ENCODE measurements at places on chromosomes 11 and 22.

- no peak for DNase-seq
Measured at GRCh38 chr11:2468363-2469235, 23.8 kb downstream of the KCNQ1 start.

GRCh38 chr11:117239295-117239694 lies 6.8 kb downstream of the RNF214 start:
- no peak for DNase-seq

DNA sequence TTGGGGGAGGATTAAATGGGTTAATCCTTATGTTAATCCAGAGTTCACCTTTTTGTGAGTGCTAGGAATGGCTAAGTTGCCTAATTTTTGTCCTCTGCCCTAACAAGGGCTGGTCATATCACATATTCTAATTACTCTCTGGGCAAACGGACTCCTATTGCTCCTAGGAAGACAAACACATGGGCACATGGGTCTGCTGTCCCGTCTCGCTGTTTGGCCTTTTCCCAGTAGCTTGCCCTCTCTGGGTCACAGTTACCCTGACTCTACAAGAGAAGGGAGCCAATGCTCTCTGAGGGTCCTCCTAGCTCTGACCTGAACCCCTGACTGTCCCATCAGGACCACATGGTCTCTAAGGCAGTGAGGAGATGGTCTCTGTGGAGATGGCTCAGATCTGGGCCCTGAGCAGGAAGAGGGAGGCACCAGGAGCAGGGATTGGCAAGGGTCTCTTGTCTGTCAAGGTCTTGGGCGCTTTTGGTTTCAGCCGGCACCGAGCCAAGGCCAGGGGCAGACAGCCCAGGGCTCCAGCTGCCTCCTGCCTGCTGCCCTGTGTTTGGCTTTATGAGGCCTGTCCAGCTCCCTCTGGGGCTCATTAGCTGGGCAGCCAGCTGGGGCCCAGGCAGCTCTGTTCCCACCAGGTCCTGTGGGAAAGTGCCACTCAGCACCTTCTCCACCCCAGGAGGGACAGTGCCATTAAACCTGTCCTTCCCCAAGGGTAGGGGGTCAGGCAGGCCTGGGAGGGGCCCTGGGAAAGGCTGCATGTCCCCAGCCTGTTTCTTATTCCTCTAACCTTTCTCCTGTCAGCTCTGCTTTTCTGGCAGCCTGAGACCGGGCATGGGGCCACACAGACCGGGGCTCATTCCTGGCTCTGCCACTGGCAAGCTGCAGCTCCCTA lies 559.9 kb downstream of the MN1 start:
- DNase-seq: no peak

- no peak for DNase-seq
Measured at GRCh38 chr11:87142594-87142993, 104.9 kb downstream of the TMEM135 start.

DNA sequence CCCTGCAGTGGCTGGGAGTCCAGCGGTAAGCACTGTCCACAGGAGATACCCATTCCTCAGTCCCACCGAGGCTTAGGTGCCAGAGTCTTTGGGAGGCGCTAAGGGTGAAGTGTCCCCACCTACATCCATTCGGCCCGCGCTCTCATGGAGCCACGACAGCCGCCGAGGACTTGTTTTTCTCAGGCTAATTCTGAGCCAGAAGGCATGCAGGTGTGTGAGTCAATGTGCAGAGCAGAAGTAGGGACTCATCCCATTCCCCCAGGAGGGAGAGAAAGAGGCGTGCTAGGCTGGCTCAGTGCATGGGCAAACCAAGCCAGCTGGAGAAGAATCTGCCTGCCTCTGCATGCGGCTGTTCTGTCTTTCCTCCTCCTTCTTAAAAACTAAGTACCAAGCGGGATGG lies 46.6 kb downstream of the KCNC1 start:
- DNase-seq: no peak

- no peak for DNase-seq
Measured at GRCh38 chr11:125519860-125520834, 24.1 kb upstream of the FEZ1 start.

- DNase-seq: no peak
Measured at GRCh38 chr22:40741116-40741515, 61.8 kb downstream of the MCHR1 start.

DNA sequence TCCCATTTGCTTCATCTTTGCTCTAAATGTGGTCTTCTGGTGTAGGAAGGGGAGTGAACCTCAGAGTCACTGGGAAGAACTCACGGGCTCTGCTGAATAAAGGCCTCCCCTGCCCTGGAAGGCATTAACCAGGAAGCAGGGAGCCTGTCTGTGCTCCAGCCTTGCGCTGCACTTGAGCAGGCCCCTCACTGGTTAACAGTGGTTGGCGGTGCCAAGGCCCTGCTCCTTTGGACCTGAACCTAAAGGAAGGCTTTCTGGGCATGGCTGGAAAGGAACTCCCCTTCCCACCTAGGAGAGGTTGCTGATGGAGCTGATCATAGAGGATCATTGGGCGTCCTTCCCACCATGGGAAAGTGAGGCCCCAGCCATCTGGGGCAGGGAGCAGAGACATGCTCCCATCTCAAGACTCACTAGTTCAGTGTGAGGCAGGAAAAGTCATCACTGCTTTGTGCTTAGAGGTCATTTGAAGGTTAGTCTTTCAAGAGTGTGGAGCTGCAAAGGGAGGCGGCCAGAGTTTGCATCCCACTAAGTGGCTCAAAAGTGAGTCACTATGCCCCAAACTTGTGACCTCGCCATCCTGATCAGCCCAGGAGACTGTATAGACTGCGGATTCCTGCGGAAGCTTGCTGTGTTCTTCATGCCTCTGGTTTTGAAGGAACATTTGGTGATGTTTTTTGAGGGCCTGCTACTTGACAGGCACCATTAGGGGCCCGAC lies 50.4 kb downstream of the DBX1 start:
- no peak for DNase-seq

GRCh38 chr11:74466916-74467885 lies at the start of gene KCNE3:
Gene KCNE3, minus strand, starts transcription at chr11:74467549. Its CDS starts 9,986 bp downstream, at chr11:74457563.
- no peak for DNase-seq

DNA sequence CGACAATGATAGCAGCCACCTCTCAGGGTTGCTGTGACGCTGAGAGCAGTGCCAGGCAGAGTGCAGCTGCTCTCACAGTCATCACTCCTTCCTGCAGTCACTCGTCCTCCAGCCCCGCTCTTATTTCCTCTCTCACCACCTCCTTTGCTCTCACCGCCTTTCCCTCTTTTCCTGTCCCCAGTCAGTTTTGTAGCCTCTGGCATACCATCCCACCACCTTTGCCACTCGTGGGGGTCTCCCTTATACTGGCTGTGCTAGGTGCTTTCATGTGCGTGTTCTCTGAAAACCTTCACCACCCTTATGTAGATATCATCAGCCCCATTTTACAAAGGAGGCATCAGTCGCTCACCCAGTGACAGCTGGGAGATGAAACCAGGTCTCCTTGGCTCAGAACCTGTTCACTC lies 19.3 kb upstream of the ST3GAL4 start:
- DNase-seq: no peak

GRCh38 chr11:62983536-62984199 lies 1.1 kb downstream of the SLC22A6 start:
- no peak for DNase-seq

DNA sequence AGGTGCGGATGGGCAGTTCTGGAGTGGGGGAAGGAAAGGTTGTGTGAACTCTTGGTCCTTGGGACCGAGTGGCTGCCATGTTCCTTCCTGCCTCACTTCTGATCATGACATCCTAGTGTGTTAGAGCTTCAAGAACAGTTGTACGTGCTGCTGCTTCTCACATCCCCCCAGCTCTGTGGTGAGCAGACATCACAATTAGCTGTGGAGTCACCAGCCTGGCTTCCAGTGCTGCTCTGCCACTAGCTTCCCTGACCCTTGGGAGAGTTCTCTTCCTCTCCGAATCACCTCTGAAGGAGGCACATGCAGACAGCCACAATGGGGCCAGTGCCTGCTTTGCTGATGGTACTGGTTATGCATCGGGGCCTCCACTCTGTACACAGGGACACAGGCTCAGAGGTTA lies 6.2 kb upstream of the RAB1B start:
- DNase-seq: no peak

- DNase-seq: no peak
Measured at GRCh38 chr11:128165572-128165971, 421.8 kb downstream of the ETS1 start.

DNA sequence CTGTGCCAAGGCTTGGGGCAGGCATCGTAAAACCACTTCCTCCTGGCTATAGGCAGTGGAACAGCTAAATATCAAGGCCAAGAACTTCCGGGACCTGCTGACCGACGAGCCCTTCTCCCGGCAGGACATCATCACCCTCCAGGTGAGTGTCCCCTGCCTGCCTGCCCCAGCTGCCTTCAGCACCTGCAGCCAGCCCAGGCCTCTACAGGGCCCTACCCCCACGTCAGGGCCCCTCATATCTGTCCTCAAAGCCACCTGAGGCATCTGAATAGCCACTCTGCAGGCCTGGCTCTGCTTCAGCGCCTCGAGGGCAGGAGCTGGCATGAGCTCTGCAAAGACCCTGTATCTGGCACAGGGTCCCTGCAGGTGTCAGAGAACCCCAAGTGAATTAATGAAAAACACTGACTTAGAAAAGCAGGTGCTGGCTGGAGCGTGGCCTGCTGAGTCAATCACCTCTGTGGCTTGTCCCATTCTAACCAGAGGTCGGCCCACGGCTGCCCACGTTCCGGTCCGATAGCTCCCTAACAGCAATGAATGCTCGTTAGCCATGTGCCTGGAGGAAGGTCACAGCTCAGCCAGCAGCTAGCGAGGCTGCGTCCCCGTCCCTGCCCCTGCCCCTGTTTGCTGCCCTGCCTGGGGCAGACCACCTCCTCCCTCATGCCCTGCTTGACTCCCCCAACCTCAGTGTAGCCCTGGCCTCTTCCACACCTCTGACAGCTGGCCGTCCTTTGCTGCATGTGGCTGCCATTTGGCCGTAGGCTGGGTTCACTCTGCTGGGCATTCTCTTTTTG lies 16.8 kb downstream of the PPIL2 start:
- DNase-seq: no peak

DNA sequence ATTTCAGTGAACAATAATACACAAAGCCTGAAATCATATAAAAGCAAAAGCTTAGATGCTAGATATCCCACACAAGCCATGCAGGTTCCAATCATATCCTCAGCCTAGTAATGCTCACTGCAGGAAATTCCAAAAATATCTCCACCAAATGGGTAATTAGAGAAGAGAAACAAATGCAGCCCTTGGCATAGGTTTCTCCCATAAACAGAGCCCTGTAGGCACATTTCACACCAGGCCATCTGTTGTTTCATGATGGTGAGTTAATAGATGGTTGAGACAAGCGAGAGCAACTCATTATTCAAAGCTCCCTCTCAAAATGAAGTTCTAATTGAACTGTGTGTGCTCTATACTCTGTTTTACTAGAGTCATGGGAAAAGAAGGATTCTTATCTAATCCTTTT lies 154.6 kb upstream of the TRPC6 start:
- no peak for DNase-seq

DNA sequence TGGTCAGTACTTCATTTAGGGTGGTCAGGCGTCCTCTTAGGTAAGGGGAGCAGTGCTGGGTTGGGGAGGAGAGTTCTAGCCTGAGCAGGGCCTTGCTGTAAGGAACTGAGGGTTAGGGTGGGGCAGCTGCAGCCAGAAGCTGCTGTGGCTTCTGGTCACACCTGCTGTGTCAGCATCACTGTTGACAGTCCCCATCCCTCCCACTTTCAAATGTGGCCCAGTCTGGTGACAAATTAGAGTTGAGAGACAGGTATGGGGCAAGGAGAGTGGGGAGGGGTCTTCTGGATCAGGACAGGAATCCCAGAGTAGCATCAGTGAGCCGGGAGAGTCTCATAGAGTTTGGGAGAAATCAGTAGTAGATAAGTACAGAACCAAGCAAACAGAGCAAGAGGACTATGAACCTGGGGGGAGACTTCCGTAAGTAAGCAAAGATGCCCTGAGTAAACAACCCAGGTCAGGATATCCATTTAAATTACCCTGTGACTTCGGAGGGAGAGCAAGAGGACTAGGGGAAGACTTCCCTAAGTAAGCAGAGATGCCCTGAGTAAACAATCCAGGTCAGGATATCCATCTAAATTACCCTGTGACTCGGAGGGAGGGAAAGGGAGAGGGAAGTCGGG lies 53.7 kb downstream of the PPP6R2 start:
- no peak for DNase-seq

GRCh38 chr11:13415201-13415600 lies 47.8 kb downstream of the BTBD10 start:
- DNase-seq: no peak

DNA sequence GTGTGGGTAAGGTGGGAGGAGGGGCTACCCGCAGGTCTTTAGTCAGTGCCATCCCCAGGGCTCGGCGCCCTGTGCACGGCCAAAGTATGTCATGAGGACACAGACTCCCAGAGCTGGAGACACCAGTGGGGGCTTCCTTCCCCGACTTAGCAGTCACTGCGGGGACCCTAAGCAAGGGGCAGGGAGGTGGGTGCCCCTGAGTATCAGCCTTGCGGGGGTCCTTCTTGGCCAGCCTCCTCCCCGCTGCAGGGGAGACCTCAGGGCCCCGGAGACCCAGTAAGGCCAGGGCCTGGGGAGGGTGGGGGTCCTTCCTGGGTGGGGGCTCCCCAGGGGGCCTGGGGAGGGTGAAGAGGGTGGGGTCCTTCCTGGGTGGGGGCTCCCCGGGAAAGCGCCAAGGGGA lies 673.8 kb downstream of the BRD1 start:
- DNase-seq: no peak

- no peak for DNase-seq
Measured at GRCh38 chr22:32395107-32395506, 16.9 kb downstream of the RTCB start.

GRCh38 chr22:48718818-48719500 lies 1108.7 kb downstream of the BRD1 start:
- no peak for DNase-seq

DNA sequence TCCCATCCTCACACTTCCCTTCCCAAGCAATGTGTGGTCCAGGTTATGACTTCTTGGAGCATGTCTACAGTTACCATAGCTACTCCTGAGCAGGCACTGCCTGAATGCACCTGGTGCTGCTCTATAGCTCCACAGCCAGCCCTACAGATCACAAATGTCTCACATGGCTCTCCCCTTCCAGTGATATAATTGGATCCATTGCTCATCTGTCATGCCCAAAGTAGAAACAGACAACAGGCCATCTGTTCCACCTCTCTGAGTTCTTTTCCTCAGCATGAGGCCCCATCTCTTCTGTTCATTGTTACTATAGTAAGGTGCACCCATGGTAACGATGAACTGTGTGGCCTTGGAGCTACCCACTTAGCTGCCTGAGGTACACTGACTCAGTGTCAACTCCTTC lies 320.3 kb upstream of the ZC3H12C start:
- no peak for DNase-seq

DNA sequence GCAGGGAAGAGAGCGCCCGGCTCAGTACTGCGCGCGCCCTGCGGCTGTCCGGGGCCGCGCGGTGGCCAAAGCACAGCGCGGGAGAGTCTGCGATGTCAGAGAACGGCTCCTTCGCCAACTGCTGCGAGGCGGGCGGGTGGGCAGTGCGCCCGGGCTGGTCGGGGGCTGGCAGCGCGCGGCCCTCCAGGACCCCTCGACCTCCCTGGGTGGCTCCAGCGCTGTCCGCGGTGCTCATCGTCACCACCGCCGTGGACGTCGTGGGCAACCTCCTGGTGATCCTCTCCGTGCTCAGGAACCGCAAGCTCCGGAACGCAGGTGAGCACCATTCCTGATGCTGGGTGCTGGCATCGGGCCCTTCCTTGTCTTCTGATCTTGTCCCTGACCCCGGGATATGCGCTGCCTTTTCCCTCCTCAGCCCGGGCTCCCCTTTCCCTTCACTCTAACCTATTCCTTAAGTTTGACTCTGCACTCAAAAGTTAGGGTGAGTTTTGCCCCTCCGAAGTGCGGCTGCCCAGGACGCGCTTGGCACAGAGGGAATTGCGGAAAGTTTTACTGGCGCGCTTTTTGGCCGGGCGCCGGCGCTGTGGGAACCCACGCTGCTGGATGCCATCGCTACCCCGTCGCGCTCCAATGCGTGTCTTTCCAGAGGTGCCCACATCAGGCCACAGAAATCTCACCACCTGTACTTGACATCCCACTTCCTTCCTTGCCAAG lies at the start of gene MTNR1B:
TSS of gene MTNR1B (plus strand) at position 18 of the 714 bp plus-strand sequence. CDS start at position 93, 75 bp downstream.
- DNase-seq: no peak
